Natural killer cell (primary cell): ENCODE measurements at places on chromosomes 1 and 21.

- no peak for DNase-seq
Measured at GRCh38 chr21:34509151-34509550, 2.9 kb downstream of the KCNE1 start.

DNA sequence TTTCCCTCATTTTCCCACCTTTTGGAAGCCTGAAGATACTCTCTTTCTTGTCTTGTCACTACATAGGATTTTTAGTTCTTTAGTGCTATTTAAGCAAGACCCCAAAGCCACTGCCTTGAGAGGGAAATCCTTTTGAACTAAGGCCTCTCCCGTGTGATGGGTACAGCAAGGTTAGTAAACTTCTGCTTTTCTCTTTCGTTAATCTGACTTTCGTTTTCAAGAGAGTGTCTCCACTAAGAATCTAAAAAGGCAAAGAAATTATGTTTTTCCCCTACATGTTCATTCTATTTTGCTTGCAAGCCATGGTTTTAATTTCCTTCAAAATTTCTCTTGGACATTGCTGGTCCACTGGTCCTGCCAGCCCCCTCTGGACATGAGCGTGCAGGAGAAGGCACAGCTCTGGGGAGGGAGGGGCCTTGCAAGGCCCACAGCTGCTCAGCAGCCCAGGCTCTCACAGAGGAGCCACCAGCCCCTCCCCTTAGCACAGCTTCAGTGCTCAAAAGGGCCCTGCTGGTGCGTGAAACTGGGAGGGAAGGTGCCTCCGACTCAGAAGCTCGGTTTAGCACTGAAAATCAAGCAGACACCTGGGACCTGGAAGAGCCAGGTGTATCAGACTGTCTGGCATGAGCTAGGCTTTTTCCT is 210.9 kb upstream of the GALNT2 start:
- no peak for DNase-seq

- no peak for DNase-seq
Measured at GRCh38 chr1:223837687-223838086, 8.1 kb downstream of the TP53BP2 start.

- no peak for DNase-seq
Measured at GRCh38 chr1:17440074-17440826, 773 bp upstream of the RCC2 start.

- no peak for DNase-seq
Measured at GRCh38 chr1:29320156-29320940, 84.0 kb downstream of the PTPRU start.

- no peak for DNase-seq
Measured at GRCh38 chr1:8047686-8048445, 21.8 kb upstream of the ERRFI1 start.

GRCh38 chr1:248918131-248918530 is 12.1 kb downstream of the PGBD2 start:
- DNase-seq, result no peak

DNA sequence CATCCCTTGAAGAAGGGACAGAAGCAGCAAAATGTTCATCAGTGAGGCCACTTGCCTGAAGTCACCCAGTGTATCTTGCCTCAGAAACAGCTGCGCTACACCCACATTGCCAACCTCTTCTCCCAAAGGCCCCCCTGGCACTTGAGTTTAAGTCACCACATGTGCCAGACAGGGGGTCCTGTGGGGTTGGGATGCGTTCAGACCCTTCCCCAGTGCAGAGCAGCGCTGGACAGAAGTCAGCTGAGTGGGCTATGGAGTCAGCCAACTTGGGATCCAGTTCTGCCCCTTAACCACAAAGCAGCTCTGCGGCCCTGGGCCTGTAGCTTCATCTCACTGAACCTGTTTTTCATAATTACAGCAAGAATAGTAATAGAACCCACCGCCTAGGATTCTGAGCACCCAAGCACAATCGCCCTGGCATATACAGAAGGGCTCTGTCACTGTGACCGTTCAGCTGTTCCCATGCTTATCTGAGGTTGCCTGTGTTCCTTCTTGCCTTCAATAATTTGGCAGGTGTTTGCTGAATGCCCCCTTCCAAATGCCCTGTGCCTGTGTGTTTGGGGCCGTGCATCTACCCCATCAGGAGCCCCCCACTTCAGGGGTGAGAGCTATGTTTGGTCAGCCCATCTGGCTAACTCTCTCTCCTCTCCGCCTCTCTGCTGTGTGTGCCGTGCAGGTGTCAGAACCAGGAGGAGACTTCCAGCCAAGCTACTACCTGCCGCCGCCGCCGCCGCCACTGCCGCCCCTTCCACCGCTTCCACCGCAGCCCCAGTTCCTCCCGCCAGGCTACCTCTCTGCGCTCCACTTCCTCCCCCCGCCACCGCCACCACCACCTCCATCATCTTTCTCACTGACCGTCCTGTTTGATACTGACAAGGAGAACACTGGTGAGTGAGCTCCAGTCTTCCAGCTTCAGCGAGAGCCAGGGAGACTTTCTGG is 5.0 kb downstream of the DMRTB1 start:
- DNase-seq, result no peak

DNA sequence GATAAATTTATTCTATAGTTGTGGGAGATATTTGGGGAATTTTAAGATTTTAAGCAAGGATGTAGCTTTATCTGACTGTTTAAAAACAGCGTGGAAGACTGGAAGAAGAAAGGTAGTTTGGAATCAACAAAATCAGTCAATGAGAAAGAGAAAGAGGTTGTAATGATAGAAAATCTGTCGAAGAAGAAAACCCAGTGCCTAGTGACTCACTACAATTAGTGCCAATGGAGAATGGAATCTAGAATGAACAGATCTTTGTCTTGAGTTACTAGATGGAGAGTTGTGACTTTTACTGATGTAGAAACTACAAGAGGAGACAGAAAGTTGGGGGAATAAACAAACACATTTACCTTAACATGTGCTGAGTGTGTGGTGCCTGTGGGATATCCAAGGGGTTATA is 577.8 kb upstream of the NR5A2 start:
- DNase-seq, result no peak

GRCh38 chr1:70387507-70387906 is 23.6 kb upstream of the CTH start:
- DNase-seq, result no peak

DNA sequence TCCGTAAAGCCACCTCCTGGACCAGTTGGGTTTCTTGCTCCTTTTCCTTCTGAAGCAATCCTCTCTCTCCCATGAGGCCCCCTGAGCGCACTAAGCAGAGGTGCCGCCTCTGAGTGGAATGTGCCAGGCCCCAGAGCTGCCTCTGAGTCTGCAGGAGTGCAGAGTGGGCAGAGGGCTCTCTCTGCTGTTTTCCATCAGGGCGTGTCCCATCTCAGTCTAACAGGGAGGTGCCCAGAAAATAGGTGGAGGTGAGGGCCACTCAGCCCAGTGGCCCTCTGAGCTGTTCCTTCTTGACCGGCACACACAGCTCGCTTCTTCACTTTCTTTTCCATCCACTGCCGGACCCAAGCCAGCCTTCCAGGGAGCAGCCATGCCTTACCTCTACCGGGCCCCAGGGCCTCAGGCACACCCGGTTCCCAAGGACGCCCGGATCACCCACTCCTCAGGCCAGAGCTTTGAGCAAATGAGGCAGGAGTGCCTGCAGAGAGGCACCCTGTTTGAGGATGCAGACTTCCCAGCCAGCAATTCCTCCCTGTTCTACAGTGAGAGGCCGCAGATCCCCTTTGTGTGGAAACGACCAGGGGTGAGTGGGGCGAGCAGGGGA is at the start of gene CAPN9:
CAPN9 (plus strand) TSS at position 262 of the 604 bp plus-strand sequence; CDS start at position 371, 109 bp downstream.
- DNase-seq, result no peak

- DNase-seq, result no peak
Measured at GRCh38 chr1:201848230-201848629, 19.3 kb downstream of the IPO9 start.

GRCh38 chr1:178488393-178488792 is 8.4 kb downstream of the CLEC20A start:
- DNase-seq, result no peak

- peak; percentile 23 for DNase-seq
Measured at GRCh38 chr1:58948671-58949070, 164.8 kb upstream of the JUN start.

DNA sequence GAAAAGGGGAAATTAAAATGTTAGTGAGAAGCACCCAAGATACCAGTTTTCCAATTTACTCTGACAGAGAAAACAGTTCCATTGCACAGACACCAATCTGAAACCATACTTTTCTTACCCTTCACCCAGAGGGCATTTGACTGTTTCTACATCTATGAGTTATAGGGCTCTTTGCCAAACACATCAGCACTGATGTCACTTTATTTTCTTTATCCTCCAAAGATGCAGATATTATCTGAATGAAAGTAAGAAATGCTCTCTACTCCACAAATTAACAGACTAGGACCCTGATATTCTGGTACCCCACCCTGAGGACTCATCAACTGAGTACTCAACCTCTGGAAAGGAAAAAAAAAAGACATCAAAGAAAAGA is 24.2 kb upstream of the PEX19 start:
- DNase-seq, result no peak
